AG10803 (cell line): ENCODE measurements at places on chromosomes 13 and 19.

- DNase-seq, result no peak
Observed at GRCh38 chr19:54189145-54189734, at the start of gene MBOAT7. TSS of gene MBOAT7 (minus strand) at chr19:54189580. CDS start at chr19:54188508, 1,072 bp downstream.

GRCh38 chr13:112202966-112203365 lies 136.0 kb downstream of the SOX1 start:
- no peak for DNase-seq

- DNase-seq, result no peak
Observed at GRCh38 chr13:64718116-64718515, 2512.0 kb downstream of the PCDH9 start.

GRCh38 chr19:48639483-48640375 lies 2.5 kb upstream of the DBP start:
- no peak for DNase-seq

DNA sequence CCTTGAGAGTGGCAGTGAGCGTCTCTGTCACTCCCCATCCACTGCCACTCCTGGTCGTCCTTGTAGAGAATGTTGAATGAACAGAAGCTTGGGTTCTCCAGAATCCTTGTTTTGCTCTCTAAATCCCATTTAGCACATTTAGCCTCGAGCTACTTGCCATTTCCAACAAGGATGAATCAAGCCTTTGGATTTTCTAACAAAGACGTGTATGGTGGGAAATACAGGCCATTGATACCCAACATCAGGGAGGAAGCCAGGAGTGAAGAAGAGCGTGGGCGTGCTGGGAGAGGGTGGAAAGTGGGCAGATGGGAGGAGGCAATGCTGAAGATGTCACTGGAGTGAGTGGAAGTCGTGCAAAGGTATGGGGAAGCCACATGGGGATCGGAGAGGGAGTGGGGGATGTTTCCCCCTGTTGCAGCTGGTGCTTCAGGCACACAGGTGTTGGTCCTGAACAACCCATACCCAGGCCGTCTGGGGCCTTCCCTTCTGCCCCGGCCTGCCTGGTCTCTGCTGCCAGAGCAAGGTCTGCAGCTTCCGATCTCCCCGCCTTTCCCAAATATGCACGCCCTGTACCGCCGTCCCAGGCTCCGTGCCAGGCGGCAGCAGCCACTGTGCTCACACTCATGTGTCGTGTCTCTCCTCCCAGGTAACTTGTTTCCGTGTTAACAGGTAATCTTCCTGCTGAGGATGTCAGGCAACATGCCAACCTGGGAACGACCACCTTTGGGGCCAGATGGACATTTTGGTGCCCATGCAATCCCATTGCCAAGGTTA lies 48.7 kb downstream of the ZIC5 start:
- DNase-seq, result no peak

GRCh38 chr19:30371161-30371836 lies 885 bp upstream of the ZNF536 start:
- DNase-seq, result peak; percentile 73

GRCh38 chr19:45446295-45446694 lies 21.5 kb upstream of the FOSB start:
- peak; percentile 48 for DNase-seq

DNA sequence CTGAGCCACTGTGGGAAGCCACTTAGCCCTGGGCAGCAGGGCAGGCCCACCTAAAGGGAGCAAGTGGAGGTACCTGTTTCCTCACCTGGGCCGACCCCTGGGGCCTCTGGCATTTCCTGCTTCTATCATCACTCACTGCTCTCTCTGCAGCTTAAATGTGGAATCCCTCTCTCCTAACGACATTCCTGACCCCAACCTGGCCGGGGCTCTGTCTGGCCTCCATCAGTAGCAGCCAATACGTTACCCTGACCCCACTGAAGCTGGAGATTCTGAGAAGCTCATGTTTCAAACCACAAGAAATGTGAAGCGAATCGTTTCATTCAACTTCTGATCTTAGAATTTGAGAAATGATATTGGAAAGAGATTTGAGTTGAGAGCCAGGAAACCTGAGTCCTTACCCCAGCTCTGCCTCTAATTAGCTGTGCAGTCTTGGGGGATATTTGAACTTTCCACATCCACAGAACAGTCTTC lies 39.9 kb downstream of the DOCK9 start:
- peak; percentile 1 for DNase-seq

DNA sequence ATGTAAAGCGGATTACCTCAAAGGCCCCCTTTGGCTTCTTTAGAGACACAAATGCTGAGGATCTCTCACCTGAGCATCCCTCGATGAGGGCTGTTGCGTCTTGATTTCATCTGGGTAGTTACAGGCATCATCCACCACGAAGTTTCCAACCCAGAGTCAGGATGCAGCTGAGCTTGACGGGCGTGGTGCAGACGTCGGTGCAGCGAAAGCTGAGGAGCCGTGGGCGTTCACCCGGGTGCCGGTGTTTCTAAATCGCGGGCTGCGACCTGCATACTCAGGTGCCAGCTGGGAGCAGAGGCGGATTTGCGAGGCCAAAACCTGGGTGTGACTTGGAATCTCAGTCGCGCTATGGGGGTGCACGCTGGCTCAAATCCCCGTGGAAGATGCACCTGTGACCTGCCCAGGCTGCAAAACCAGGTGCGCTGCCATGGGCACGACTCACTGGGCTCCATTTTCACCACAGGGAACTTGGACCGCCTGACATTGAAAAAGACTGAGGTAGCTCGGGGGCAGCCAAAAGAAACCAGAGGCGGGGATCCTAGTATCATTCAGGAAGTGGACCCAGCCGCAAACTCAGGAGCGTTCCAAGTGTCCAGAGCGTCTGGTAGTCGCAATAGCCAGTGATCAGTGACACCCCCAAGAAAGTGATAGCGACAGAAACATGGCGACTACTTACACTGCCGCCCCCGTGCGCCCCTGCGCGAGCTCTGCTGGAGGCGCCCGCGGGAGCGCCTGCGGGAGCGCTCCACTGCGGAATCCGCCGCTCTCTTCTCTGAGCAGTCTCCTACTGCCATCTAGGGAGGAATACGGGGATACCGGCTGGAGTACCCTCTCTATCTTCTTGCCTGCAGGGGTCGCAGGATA lies 36.4 kb upstream of the IGFL4 start:
- peak; percentile 73 for DNase-seq

DNA sequence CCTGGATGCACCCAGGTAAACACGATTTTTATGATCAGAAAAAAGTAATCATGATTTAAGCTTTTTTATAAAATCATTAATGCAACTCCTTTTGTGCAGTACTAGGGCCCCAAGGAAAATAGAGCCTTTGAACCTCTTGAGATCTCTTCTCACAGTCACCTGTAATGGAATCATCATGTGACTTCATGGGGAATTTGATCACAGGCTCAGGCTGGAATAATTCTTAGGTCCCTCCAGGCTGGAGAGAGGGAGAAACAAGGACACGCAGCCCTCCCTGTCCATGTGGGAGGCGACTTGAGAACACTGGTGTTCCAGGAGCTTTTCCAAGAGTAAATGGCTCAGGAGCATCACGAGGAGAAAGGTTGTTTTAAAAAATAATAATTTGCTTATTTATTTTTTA lies 156.1 kb downstream of the NUFIP1 start:
- no peak for DNase-seq

DNA sequence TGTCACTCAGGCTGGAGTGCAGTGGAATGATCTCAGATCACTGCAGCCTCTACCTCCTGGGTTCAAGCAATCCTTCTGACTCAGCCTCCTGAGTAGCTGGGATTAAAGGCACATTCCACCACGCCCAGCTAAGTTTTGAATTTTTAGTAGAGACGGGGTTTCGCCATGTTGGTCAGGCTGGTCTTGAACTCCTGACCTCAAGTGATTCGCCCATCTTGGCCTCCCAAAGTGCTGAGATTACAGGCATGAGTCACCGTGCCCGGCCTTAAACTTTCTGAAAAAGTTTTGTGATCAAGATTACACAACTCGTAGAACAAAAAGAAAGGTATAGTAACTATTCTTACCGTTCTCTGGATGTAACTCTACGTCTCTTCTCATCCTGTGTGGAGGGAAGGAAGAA lies 21.2 kb downstream of the DNMT1 start:
- DNase-seq, result peak; percentile 29

DNA sequence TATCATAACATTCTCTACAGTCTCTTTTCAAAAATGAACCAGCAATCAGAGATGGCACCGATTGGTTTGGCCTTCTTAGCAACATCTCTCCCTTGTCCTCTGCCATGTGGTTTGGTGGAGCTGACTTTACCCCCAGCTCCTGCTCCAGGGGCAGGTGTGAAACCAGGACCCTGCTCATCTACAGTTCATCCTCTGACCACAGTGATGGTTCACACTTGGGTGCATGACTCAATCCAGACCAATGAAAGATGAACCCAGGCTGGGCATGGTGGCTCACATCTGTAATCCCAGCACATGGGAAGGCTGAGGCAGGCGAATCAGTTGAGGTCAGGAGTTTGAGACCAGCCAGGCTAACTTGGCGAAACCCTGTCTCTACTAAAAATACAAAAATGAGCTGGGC lies 33.6 kb upstream of the FFAR2 start:
- no peak for DNase-seq

- DNase-seq, result peak; percentile 33
Observed at GRCh38 chr19:35153701-35154524, 622 bp upstream of the FXYD5 start.

GRCh38 chr19:48819366-48819816 lies 8.6 kb upstream of the BCAT2 start:
- peak; percentile 97 for DNase-seq

- no peak for DNase-seq
Observed at GRCh38 chr13:91904005-91904404, 505.6 kb downstream of the GPC5 start.

GRCh38 chr19:49436381-49437017 lies 4.8 kb downstream of the SLC17A7 start:
- no peak for DNase-seq

GRCh38 chr13:34533941-34534340 lies 408.1 kb upstream of the NBEA start:
- no peak for DNase-seq
